Renal cortical epithelial cell (primary cell): ENCODE measurements at places on chromosomes 5 and 9. TPM values are rescaled to one million over a fixed set of nuclear protein-coding genes. Genes with fewer than 3 reads are reported as not detected.

The ECSCR gene
- total RNA-seq = 0.17 and 0.40 TPM in 2 replicates

The MLANA gene
- total RNA-seq = 0.05 TPM in 1 of 2 replicates, not detected in the other

The PRDM9 gene
- total RNA-seq = not detected in 2 replicates

The C5orf63 gene
- total RNA-seq = 2.4 and 5.6 TPM in 2 replicates

The BTF3 gene
- total RNA-seq = 267 and 336 TPM in 2 replicates

The WNK2 gene
- total RNA-seq = 0.17 TPM in 1 of 2 replicates, not detected in the other

The PCSK5 gene
- 28.8 and 57.4 TPM in 2 replicates for total RNA-seq

The LIX1 gene
- total RNA-seq = 0.17 and 1.2 TPM in 2 replicates

The KIAA0825 gene
- 3.3 and 10.8 TPM in 2 replicates for total RNA-seq

The TRAF2 gene
- total RNA-seq = 16.3 and 21.9 TPM in 2 replicates

The SLC1A3 gene
- total RNA-seq = 0.87 and 1.7 TPM in 2 replicates

The CCL27 gene
- not detected in 2 replicates for total RNA-seq

The NRG2 gene
- total RNA-seq = 0.45 and 0.52 TPM in 2 replicates

The EPB41L4B gene
- 5.8 and 13.5 TPM in 2 replicates for total RNA-seq

The OCLN gene
- 63.4 and 66.1 TPM in 2 replicates for total RNA-seq

The SPAAR gene
- 0.17 TPM in 1 of 2 replicates, not detected in the other for total RNA-seq

The SLC9A3 gene
- total RNA-seq = 0.35 and 1.6 TPM in 2 replicates

The ISL1 gene
- not detected in 2 replicates for total RNA-seq

The TMEM232 gene
- 2.3 and 9.1 TPM in 2 replicates for total RNA-seq

The CAAP1 gene
- 42.0 and 42.9 TPM in 2 replicates for total RNA-seq

The LVRN gene
- 0.30 TPM in 1 of 2 replicates, not detected in the other for total RNA-seq

The CYLC2 gene
- not detected in 2 replicates for total RNA-seq

The PCDHGB5 gene
- 9.4 and 17.8 TPM in 2 replicates for total RNA-seq

The OR1Q1 gene
- total RNA-seq = not detected in 2 replicates

The ZBTB26 gene
- 3.3 and 11.6 TPM in 2 replicates for total RNA-seq

The CNTLN gene
- total RNA-seq = 6.1 and 9.5 TPM in 2 replicates

The NFIB gene
- total RNA-seq = 13.7 and 38.5 TPM in 2 replicates

The NUTM2F gene
- not detected in 2 replicates for total RNA-seq

The ARL10 gene
- 4.2 and 20.2 TPM in 2 replicates for total RNA-seq

The LHX2 gene
- total RNA-seq = not detected in 2 replicates

The SLC26A2 gene
- total RNA-seq = 97.9 and 100.0 TPM in 2 replicates

The FREM1 gene
- total RNA-seq = 0.60 TPM in 1 of 2 replicates, not detected in the other

The POLE3 gene
- 36.1 and 53.0 TPM in 2 replicates for total RNA-seq
